ENCODE measurements at places on chromosomes 16 and 17.

- DNase-seq: peak; percentile 63
Measured at GRCh38 chr17:79707931-79708891, 22.5 kb upstream of the ENPP7 start.

- DNase-seq: peak; percentile 59
Measured at GRCh38 chr17:38900978-38901656, 24.3 kb upstream of the LASP1NB start.

DNA sequence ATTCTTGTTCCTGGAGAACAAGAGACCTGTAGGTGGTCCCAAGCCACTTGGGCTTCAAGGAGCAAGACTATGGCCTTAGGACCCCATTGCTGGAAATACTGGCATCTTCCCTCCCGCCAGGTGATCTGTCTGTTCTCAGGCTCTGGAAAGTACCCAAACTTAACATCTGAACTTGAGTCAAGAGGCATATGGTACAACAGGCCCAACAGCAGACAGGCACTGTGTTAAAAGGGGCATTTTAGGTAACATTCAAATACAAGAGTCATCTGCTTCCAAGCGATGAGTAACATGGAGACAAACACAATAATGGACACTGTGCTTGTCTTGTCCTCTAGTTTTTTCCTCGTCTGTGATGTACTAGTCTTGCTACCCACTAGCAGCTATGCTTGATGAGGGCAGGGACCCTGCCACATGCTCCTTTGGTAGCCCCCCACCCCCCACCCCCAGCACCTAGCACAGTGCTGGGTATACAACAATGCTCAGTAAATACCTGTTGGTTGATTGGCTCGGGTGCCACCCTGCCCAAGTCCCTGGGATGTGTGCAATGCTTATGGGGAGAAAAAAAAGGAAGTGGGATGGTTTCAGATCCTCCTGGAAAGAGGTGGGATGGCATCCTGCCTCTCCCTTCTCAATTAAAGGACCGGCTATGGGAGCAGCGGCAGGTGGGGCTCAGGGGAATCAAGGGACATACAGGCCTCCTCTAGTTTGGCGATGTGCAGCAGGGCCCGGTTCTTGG is 19.4 kb downstream of the CSF3 start:
- no peak for DNase-seq

DNA sequence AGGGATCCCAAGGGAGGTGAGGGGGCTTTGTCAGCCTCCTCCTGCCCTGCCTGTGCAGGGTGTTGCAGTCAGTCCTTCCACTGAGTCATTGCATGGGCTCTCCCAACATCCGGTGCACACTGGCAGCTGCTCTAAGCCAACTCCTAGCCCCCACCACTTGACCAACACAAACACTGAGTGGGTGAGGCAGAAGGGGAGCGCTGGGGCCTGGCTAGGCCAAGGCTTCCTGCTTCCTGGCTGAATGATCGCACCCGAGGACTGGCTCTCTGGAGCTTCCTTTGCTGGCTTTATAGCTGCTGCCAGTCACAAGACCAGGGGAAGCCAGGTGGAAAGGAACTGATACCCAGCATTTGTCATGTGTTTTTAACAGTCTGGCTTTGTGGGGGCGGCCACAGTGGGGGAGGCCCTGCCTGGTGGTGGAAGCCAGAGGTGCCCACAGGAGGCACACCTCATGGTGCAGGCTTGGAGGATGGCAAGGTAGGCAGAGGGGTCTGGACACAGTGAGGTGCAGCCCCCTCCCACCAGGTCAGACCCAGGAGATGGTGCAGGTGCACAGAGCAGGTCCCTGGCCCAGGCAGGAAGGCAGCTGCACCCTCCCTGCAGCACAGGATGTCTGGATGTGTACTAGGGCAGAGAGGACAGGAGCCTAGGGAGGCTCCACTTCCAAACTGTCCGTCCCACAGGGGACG is 6.8 kb downstream of the MPG start:
- peak; percentile 83 for DNase-seq

Measured in activated CD4-positive, alpha-beta T cell treated with anti-CD3 and anti-CD28 coated beads, Interleukin-2, Interleukin-6, amounts not matched to agents 100 ng/mL and 50 ng/mL, durations not matched to agents 16 hours and 8 hours (primary cell).